Activated naive CD8-positive, alpha-beta T cell treated with anti-CD3 and anti-CD28 coated beads, Interleukin-2, amount 10 ng/mL, durations not matched to agents 7 days and 5 days (primary cell): ENCODE measurements at places on chromosomes 5 and 9.
A peak's percentile ranks its signal among the peaks of the same experiment; 100 is the strongest.

DNA sequence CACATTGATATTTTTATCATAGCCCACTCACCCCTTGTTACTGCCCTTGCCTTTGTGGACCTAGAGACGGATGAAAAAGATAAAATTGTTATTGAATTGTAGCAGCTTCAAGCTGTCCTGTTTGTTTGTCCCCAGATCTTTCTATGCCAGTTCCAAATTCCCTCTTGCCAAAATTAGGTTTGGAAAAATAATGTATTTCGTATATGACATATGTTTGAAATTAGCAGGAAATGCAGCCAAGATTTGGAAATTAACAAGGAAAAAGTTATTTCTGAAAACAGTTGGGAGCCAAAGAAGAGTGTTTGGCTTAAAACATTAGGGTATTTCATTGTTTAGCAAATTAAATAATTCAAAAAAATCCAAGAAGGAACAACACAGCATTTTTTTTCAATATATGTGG is 33.5 kb downstream of the SPATA31D1 start:
- no peak for DNase-seq

GRCh38 chr9:2691212-2691611 is 26.1 kb upstream of the KCNV2 start:
- DNase-seq: no peak

- DNase-seq: no peak
These were observed 799.3 kb upstream of the NUDT12 start for GRCh38 chr5:104361932-104362331.

DNA sequence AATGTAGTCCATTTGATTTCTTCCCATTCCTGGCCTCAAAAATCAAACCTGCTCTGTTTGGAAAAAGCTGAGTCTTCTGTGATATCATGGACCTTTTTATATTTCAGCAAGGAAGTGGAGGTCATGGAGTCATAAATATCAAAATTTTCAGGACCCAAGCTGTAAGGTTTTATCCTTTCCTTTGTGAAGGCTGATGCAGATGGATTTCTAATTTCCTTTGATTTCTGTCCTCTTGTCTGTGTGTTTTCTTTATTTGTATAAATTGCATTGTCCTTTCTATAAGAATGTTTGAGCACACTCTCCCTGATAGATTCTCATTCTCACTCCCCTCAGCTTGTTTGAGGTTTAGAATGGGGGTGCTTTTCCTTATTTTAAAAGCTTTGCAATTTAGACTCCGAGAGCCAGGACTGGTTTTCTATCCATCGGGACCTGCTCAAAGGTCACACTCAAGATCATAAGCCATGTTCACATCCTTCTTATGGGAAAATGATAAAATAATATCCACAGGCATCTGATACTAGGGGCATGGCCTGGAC is 127.4 kb upstream of the TMEM161B start:
- DNase-seq: no peak

- DNase-seq: no peak
These were observed 23.8 kb upstream of the SH3RF2 start for GRCh38 chr5:145912594-145912993.

DNA sequence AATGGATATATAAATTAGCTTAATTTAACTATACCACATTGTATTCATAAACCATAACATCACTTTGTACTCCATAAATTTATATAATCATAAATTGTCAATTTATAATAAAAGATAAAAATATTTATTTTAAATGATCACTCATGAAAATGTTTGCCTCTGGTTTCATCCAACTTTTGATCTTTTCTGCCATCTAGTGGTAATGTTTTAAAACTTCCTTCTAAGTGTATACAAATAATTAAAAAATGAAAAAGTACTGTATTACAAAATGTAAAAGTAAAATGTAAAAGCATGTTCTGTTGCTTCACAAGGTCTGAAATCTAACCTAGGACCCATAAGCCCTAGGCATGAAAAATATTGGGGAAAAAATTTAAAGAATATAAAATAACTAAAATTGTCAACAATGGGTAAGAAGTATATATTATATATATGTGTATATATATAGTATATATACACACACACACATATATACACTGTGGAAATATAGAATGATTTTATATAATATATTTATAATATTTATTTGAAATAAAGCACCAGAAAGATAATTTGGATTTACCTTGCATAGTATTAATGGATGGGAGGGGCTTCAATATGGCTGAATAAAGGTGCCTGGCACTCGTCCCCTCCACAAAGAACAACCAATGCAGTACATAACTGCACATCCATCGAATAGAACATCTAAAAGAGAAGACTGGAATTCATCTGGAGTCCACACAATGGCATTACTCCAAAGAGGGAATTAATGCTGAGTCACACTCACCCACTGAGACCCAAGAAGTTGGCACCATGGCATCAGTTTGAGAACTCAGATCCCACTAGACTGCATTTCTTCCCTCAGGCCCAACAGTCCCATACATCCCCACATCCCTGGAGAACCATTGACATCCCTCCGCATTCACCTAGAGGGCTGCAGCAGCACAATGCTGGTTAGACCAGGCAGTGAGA is 32.5 kb downstream of the ANXA1 start:
- DNase-seq: no peak

- peak; percentile 56 for DNase-seq
These were observed 30.1 kb downstream of the QRFP start for GRCh38 chr9:130866474-130866965.

DNA sequence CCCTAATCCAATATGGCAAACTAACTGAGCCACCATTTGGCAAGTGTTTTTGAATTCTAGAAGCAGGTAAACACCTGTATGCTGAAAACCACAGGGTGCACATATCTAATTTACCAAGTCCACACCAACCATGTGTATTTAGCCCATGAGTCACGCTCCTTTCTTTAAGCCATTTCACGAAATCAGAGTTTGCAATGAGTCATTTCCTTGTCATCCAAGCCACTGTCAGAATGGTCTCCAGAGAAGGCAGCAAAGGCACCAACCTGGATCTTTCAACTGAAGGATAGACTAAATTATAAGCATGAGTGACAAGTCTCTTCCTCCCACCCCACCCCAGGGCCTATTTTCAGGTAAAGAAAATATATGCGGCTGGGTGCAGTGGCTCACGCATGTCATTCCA is 110.0 kb downstream of the PAX5 start:
- no peak for DNase-seq

- DNase-seq: no peak
These were observed 221.4 kb upstream of the TRIM32 start for GRCh38 chr9:116465576-116466270.

DNA sequence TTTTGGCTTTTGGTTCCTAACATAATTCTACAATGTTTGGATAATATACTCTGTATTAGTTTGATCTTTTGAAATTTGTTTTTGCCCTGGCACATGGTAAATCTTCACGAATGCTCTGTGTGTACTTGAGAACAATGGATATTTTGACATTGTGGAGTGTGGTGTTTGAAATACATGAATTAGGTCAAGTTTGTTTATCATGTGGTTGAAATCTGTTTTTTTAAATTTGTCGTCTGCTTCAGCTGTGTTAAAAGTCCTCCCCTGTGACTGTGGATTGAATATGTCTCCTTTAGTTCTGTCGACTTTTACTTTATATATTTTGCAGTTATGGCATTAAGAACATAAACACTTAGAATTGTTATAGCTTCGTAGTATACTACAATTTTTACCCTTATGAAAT is 60.3 kb downstream of the DUSP1 start:
- DNase-seq: no peak

GRCh38 chr9:135478829-135479468 is 633 bp upstream of the PPP1R26 start:
- DNase-seq: no peak

GRCh38 chr5:139670369-139671095 is 22.4 kb downstream of the CXXC5 start:
- DNase-seq: peak; percentile 59

DNA sequence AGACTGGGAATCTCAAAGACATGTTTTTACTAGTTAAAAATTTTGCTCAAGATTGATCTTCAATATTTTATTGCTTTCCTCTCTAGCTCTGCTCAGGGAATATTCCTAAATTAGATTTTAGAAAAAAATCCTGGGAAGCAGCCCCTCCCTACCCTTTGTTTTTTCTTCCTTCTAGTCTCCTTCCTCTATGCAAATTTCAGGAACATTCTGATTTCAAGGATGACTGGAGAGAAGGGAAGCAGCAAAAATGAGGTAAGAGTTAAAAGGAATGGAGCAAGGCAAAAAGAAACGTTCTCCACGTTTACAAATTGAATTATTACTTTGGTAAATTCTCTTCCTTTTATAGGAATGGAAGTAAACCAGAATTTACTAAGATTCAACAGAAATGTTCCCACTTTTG is 493.4 kb upstream of the TUSC1 start:
- no peak for DNase-seq
